ENCODE measurements at places on chromosomes 3 and 15.
A peak's percentile ranks its signal among the peaks of the same experiment; 100 is the strongest.

GRCh38 chr3:46370839-46371518 is at the start of gene CCR5:
Gene CCR5 (plus strand): TSS chr3:46370946. CDS start chr3:46372903, 1,957 bp downstream.
- no peak for DNase-seq

GRCh38 chr3:148759430-148759829 is 61.7 kb downstream of the AGTR1 start:
- no peak for DNase-seq

- no peak for DNase-seq
Observed at GRCh38 chr3:138768946-138769345, 65.8 kb downstream of the PIK3CB start.

DNA sequence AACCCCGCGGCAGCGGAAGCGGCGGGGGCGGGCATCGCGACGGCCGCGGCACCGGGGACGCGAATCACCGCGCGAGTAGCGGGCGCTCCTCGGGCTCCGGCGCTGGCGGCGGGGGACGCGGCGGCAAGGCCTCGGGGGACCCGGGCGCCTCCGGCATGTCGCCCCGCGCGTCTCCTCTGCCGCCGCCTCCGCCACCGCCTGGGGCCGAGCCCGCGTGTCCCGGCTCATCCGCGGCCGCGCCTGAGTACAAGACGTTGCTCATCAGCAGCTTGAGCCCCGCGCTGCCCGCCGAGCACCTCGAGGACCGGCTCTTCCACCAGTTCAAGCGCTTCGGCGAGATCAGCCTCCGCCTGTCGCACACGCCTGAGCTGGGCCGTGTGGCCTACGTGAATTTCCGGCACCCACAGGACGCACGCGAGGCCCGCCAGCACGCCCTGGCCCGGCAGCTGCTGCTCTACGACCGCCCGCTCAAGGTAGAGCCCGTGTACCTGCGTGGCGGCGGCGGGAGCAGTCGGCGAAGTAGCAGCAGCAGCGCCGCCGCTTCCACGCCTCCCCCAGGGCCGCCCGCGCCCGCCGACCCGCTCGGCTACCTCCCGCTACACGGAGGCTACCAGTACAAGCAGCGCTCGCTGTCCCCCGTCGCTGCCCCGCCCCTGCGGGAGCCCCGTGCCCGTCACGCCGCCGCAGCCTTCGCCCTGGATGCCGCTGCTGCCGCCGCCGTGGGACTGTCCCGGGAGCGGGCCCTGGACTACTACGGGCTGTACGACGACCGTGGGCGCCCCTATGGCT is 675 bp downstream of the RBM15B start:
- DNase-seq = no peak

GRCh38 chr3:54349231-54349652 is 226.9 kb downstream of the CACNA2D3 start:
- no peak for DNase-seq

GRCh38 chr15:100208921-100209603 is 132.7 kb downstream of the ADAMTS17 start:
- no peak for DNase-seq

GRCh38 chr3:146715170-146715569 is 110.0 kb upstream of the PLSCR5 start:
- DNase-seq = no peak

GRCh38 chr3:182710557-182711157 is 82.6 kb upstream of the ATP11B start:
- no peak for DNase-seq

DNA sequence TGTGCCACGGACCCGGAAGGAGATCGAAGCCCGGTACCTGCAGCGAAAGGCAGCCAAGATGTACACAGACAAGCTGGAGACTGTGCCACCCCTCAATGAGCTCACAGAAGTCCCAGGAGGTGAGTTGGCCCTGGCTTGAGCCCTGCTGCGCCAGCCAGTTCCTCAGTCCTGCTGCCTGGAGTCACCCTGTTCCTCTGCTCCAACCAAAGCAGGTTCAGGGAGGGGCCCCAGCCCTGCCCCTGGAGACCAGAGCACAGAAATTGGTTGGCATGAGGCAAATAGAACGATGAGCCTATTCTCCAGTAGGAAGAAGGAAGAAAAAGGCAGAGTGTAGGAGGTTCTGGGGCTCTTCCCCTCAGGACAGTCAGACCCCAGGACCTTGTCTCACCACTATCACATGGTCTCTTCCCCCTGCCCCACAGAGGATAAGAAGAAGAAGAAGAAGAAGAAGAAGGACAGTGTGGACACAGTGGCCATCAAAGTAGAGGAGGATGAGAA is 8.0 kb downstream of the TMIE start:
- no peak for DNase-seq

DNA sequence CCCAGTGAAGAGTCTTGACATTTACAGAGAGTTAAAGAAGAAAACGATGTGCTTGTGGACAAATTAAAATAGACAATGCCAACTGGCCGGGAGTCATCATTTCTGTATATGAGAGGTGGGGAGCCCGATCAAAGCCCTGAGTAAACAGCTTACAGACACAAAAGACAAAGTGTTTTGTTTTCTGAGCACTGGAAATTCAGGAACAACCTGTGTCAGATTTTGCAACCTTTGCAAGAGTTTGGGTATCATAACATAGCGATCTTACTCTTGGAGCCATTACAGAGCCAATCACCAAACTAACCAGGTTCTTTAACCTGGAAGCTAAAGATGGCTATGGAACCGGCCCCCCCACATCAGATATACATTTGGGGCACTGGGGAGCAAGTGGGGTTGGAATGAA is 101.9 kb upstream of the LRIG1 start:
- no peak for DNase-seq

GRCh38 chr15:77863491-77864105 is 213.9 kb downstream of the TBC1D2B start:
- no peak for DNase-seq

- DNase-seq = no peak
Observed at GRCh38 chr15:63022181-63022580, 20.4 kb upstream of the TPM1 start.

GRCh38 chr3:112579232-112579631 is 17.4 kb downstream of the SLC35A5 start:
- DNase-seq = no peak

DNA sequence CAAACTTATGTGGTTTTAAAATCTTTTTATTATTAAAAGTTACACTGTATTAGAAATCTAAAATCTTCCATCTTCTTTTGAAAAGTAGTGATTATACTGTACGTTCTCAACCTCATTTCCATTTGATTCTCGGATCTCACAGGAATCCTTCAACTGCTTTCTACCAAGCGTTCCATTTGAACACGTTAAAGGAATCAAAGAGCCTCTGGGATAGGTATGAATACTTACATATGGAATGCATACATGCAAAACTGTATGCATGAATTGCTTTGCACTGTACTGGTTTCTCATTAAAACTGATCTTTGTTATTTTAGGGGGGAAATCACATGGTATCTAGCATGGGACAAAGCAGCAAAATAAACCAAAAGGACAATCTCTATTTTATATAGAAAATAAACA is 14.8 kb downstream of the TSC22D2 start:
- no peak for DNase-seq

- DNase-seq = no peak
Observed at GRCh38 chr3:25665315-25666280, 891 bp upstream of the TOP2B start.

GRCh38 chr3:195173657-195174056 is 97.3 kb downstream of the XXYLT1 start:
- no peak for DNase-seq

DNA sequence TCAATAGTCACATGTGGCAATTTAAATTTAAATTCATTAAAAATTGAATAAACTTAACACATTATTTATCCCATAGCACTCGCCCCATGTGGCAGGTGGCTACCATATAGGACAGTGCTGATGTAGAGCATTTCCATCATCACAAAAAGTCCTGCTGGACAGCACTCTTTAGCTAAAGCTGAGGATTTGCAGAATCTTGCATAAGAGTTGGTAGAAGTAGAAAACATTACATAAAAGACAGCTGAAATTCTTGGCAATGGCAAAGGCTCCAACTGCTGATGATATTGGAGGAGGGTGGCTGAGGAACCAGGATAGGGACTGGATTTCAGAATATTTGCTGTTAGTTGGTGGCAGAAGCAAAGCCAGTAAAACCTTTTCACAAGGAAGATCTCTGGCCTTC is 230.7 kb upstream of the SATB1 start:
- DNase-seq = no peak

- no peak for DNase-seq
Observed at GRCh38 chr3:61686228-61686648, 124.9 kb downstream of the PTPRG start.

- no peak for DNase-seq
Observed at GRCh38 chr15:83709241-83709640, 55.3 kb downstream of the ADAMTSL3 start.

GRCh38 chr3:70861234-70861633 is 548.8 kb upstream of the MDFIC2 start:
- DNase-seq = no peak

GRCh38 chr3:183307749-183308148 is 54.7 kb downstream of the B3GNT5 start:
- DNase-seq = no peak

GRCh38 chr3:16994854-16995525 is 110.2 kb downstream of the PLCL2 start:
- no peak for DNase-seq

- no peak for DNase-seq
Observed at GRCh38 chr3:60202052-60202726, 1049.1 kb downstream of the FHIT start.

DNA sequence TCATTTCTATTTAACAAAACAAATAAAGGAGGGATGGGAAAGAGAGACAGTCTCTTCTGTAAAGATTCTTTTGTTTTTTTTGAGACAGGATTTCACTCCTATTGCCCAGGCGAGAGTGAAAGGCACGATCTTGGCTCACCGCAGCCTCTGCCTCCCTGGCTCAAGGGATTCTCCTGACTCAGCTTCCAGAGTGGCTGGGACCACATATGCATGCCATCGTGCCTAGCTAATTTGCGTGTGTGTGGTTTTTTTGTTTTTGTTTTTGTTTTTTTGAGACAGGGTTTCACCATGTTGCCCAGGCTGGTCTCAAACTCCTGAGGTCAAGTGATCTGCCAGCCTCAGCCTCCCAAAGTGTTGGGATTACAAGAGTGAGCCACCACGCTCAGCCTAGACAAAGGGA is 23.3 kb downstream of the STAG1 start:
- peak; percentile 10 for DNase-seq

DNA sequence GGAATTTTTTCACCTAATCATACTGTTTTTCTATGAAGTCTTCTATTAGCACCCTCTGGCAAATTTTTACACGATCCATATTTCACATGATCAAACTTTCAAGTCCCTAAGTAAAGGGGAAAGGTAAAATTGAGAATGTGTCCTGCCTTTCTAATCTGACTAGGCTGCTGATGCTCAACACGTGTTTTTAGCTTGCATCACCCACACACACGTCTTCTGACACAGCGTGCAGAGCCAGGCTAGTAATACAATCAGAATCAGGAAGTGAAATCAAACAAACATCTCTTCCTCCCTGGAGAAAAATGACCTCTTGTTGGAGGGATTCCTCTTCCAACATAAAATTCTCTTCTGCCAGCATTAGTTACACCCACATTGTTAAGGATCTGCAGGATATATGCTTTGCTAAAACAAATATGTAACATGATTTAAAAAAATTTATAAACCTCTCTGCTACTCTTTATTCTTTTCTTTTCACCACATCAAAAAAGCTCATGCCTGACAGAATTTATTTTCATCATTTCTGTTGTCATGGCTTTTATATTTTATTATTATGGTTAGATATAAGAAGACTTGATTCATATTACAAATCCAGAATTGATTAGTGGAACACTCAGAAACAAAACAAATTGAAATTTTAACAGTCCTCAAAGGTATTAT is 122.4 kb downstream of the RAP2B start:
- no peak for DNase-seq

- no peak for DNase-seq
Observed at GRCh38 chr3:151813799-151814198, at the start of gene AADAC. Gene AADAC (plus strand): TSS chr3:151814116. CDS start chr3:151814163, 47 bp downstream.

GRCh38 chr3:194277104-194277785 is 73.9 kb downstream of the CPN2 start:
- DNase-seq = no peak

GRCh38 chr3:139675327-139675726 is 2.4 kb downstream of the NMNAT3 start:
- no peak for DNase-seq

DNA sequence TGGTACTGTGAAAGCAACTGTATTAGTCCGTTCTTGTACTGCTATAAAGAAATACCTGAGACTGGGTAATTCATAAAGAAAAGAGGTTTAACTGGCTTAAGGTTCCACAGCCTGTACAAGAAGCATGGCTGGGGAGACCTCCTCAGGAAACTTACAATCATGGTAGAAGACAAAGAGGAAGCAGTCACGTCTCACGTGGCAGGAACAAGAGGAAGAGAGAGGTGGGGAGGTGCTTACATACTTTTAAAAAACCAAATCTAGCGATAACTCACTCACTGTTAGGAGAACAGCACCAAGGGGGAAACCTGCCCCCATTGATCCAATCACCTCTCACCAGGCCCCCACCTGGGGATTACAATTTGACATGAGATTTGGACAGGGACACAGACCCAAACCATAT is 48.9 kb downstream of the IQGAP1 start:
- DNase-seq = no peak

DNA sequence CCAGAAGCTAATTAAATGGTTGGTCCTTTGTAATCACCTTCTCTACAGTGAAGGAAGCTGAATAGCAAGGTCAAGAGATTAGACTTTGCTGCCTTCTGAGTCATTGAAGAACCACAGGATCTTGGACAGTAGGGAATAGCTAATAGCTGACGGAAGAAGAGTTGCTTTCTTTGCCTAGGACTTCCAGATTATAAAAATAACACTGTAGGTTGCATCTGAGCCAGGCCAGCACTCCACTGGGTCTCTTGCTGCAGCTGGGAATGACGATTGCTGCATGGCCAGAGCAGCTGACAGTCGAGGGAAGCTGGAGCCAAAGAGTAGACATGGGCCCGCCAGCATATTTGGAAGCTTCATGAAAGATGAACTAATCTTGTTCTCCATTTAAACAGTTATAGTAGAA is 81.5 kb upstream of the KCNMB2 start:
- no peak for DNase-seq

DNA sequence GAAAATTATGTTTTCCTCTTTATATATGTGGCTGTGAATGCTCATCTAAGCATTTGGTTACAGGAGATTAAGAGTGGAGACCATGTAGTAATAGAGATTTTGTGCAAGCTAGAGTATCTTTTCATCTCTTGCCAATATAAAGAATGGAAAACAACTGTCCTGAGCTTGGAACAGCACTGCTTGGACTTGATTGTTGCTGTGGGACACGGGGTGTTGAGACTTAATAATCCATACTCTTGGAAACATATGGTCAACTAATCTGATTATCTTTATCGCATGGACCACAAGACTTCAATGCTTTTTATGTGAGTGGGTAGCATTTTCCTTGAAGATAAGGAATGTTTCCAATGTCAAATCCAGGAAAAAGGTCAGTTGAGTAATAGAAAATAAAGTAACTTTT is 806.3 kb downstream of the DIPK2A start:
- DNase-seq = no peak

- DNase-seq = peak; percentile 37
Observed at GRCh38 chr3:23865595-23866396, 51.0 kb downstream of the NKIRAS1 start.

DNA sequence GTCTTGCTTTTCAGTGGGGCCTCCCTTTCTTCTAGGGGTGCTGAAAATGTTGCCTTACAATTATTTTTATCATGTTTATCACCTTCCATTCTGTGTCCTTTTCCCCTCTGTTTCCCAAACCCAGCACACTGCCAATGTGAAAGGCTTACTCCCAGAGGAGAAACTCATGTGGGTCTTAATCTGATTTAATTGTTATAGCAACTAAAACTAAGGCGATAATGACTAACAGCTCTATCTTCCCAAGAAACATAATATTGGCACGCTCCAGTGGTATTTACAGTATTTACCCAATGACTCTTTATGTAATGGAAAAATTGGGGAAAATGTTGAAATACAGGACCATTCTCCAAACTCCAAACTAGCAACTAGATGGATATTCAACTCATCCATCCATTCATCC is 58.4 kb downstream of the MESD start:
- DNase-seq = no peak

Measured in T1000 (cell line).